ENCODE measurements at places on chromosomes 2 and 18.

GRCh38 chr2:37676274-37676673, 4.8 kb upstream of the CDC42EP3 start:
- DNase-seq, result no peak

- DNase-seq, result no peak
These were observed 289.2 kb upstream of the CCDC68 start for GRCh38 chr18:55248495-55248894.

- DNase-seq, result no peak
These were observed 50.9 kb downstream of the HS1BP3 start for GRCh38 chr2:20599861-20600461.

DNA sequence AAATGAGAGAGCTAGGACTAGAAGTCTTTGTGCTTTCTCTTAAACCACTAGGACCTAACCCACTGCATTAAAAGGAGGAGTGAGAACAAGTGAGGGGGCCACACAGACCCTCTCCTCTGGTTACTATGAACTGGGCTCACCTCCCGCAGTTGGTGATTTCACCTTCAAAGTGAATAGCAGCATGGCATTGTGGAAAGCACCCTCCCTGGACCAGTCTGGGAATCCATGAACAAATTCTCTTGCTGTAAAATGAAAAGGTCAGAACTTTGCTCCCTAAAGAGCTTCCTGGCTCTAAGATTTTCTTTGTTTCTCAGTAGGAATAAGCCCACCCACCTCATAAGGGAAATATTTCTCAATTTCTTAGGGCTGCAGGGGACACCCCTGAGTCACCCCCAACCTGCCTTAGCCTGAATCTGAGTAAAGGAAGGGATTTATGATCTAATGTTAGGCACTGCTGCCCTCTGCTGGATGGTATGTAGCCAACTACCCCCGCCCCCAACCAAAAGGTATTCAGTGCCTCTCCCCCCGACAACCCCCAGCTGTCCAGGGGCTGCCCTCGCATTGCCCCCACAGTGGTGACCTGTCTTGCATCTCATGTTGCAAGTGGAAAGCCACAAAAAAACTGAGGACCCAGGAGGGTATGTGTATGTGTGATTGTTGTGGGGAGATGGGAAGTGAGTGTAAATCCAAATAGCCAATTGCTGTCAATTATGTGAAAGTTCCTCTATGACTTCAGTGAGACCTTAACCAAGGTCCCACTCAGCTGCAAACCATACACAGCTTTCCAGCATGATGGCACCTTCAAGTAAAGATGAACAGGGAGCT, 230.9 kb upstream of the SLC14A2 start:
- DNase-seq, result peak; percentile 54

GRCh38 chr2:175929850-175930249, 72.2 kb downstream of the LNPK start:
- no peak for DNase-seq

DNA sequence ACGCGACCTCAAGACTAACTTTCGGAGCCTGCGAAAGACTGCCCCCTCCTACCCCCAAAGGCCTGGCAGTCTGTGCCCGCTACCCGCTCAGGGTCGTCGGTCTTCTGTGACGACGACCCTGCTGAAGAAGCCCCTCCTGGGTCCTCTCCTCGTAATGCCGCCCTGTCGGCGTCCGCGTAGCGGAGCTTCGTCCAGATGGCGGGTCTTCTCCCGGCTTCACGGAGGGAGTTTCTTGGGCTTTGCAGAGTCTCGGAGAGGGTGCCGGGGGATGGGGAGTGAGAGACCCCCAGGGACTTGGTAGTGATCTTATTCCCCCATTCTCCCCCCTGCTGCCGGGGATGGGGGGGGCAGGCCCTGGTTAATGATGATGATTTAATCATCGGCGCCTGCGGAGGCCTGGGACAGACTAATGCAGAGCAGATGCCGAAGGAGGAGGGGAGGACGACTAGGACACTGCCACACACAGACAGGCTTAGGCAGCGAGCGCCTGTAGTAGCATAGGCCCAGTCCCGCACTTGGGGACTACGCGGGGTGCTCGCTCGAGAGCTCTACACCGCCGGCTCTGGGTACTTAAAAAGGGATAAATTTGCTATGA, 528 bp upstream of the PCGF1 start:
- DNase-seq, result peak; percentile 47

GRCh38 chr18:63999871-64000270, 30.0 kb downstream of the SERPINB8 start:
- DNase-seq, result no peak

- no peak for DNase-seq
These were observed 2.6 kb downstream of the UGT1A9 start for GRCh38 chr2:233674314-233674713.

DNA sequence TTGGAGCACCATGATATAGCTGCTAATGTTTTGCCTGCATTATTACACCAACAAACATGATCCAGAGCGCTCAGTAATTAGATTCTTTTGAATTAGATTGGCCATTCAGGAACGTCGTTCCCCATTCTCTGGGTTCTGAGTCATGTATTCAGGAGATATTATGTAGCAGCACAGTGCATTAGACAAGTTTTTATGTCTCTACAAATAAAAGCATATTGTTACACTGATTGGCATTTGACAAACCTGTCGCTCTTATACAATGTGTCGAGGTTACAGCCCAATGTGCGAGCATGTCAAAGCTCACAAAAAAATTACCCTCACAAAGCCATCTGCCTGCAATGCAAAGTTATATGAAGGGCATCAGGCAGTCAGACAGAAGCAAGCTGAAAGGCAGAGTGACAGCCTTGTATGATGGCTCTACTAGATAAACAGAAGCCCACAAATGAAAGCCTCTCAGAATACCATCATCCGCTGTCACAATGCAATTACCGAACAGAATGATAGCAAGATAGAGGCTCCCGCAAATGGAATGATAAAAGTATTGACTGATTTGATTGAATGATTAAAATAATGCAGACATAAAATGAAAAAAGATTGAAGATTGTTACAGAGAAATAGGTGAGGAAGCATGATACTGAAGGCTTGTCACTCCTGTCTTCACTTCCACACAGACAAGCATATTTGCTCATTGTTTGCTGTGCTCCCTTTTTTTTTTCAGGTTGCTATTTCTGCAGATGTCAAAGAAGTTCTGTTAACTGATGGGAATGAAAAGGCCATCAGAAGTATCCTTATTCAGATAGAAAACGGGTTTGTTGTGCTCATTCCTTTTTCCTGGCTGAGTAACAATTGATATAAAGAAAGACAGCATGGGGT, 234.6 kb upstream of the SIX3 start:
- DNase-seq, result no peak

GRCh38 chr2:85992611-85993010, 103.8 kb upstream of the ST3GAL5 start:
- DNase-seq, result no peak

DNA sequence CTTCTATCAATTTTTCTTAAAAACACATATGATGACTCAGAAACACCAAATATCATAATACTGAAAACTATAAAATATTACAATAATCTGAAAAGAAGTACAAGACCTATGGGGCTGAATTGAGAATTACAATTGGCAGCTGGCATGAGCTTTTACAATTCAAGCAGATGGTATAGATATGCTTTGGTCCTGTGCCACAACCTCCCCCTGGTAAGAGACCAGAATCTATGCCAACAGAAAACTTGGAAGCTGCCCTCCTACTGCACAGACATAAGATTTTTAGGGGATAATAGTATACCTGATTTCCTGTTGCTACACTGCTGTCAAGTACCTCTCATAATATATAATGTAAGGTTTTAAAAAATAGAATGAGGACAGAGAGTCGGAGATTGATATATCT, 46.8 kb upstream of the CDH7 start:
- DNase-seq, result no peak

DNA sequence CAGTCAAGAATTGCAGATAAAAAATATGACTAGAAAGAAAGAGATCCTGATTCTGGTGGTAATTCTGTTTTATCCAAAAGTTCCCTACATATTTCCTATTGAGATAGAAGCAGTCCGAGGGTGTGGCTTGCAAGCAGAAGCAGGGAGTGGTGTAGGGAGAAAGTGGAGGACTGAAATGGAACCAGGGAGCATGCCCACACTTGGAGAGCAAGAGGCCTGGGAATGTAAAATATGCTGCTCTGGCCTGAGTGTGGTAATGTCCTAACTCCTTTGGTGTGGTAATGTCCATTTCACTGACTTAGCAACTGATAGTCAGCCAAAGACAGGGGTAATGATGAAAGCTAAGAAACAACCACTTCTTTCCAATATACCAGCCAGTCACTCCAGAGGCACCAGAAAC, 30.1 kb upstream of the FMNL2 start:
- DNase-seq, result no peak

- DNase-seq, result no peak
These were observed 275.9 kb downstream of the TMX3 start for GRCh38 chr18:68438983-68439382.

GRCh38 chr2:200189964-200190363, 116.5 kb upstream of the SPATS2L start:
- no peak for DNase-seq

GRCh38 chr2:208195531-208195930, 5.7 kb upstream of the C2orf80 start:
- no peak for DNase-seq

DNA sequence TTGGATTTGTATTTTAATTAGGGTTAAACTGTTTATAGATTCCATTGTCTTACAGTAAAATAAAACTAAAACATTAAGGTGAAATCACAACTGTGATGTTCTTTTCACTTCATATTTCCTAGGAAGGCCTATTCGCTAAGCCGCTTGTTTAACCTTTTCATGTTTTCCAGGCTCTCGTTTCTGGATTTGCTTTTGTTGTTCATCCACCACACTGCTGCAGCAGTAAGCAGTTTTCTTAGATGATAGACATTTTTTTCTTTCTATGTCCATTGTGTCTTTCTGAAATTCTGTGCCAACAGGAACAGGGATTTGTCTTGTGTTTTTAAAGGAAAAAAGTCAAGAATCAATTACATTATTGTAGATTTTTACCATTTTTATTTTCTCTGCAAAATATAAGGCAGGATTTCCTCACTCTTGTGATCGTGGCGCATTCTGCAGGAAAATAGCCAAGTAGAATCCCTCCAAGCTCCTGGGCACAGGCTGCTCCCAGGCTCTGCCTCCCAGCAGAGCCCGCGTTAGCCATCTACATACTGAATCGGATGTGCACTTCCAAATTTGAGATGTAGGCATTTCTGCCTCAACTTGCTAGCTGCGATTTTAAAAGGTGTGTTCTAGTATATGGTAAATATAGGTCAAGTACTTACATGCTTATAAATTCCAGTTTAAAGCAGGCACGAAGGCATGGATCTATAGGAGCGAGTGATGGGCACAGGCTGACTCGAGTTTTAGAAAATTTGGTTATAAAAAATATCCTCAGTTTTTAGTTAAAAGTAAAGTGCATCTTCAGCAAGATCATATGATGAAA, 10.2 kb downstream of the TSHZ1 start:
- DNase-seq, result no peak

DNA sequence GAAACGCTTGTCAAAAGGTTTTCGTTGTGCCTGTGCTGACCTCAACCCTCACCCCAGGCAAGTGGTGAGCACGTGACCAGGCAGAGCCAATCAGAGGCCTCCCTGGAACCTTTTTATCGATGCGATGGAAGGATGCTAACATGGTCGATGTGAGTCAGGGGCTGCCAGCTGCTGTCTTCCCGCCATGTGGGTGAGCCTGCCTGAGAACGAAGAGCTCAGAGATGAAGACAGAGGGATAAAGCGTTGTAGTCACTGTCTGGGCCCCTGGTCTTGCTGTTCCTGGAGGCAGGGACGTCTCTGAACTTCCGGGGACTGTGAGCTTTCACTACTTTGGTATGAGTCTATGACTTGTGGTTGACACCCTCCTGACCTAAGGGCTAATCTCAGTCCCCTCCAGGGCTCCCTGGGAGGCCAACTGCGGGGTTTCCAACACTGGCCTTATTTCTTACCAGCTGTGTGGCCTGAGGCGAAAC, 18.6 kb downstream of the DNMT3A start:
- no peak for DNase-seq

- no peak for DNase-seq
These were observed 180.8 kb upstream of the ATP5MC3 start for GRCh38 chr2:175362331-175362730.

GRCh38 chr2:202101026-202101579, 28.0 kb downstream of the KIAA2012 start:
- no peak for DNase-seq

DNA sequence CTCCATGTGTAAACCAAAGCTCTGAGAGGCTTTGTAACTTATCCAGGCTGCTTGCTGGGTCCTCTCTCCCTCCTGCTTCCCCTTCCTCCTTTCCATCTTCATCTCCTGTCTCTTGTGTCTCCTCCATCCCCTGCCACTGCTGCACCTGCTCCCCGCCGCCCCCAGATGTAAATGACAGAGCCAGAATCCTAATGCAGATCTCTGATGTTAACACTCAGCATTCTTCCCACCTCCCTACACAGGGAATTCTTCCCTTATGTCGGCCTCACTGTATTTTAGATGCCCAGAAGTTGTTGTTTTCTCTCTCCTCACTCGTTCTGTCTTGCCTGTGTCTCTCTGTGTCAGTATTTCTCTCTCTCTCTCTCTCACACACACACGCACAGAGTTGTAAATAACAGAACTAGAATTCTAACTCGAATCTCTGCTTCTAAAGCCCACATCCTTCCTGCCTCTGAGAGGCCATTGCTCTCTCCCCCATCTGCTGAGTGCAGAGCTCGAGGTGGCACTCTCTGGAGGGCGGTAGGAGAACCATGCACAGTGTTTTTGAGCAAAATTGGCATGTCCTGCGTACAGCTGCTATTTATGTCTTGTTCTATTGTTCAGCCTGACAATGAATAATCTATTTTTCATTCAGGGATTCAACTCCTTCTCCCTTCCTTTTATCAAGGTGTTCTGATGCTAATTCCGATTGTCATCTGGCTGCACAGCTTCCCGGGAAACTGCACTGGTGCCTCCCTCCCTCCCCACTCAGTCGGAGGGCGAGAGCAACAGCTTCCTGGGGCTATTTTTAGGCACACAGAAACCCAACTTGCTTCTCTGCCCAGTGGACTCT, 219.9 kb downstream of the SH3RF3 start:
- DNase-seq, result no peak

- DNase-seq, result no peak
These were observed 244.1 kb upstream of the NRP2 start for GRCh38 chr2:205438241-205438640.

DNA sequence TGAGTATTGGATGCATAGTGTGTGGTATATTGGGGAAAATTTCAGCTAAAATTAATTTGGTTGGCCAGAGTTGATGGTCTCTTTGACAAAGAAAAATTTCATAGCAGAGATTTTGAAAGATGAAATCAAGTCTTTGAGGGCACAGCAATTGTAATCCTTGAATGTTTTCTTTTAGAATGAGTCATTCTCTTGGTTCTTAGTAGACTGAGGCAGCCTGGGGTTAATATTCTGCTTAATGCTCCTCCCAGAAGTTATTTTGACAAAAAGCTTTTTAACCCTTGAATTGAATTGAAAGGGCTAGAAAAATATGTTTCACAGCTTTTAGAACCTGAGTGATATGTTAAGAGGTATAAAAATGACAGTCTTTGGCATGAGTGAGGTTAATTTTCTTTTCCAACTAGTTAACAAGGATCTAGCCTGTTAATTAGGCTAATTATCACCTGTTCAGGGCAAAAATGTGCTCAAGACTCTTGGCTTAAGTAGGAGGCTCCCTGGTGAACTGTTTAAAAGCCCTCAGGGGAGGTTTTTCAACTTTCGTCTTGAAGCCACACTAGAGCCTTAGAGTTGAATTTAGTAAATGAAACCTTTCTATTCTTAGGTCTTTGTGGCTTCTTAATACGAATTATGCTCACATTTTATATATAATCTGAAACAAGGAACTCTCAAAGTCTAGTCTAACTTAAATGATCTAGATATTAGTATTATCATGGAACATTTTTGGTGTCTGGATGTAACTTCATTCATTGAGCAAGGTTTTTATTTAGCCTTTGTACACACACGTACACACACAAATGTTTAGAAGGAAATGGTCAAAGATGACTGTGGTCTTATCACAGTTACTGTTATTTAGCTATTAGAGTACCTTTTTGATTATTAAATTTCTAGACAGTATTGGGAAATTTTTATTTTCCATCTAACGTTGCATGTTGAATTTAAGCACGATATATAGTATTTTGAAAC, 272.5 kb downstream of the ZNF407 start:
- no peak for DNase-seq

Data from K562 (cell line).